ENCODE measurements at places on chromosomes 12 and 14.

DNA sequence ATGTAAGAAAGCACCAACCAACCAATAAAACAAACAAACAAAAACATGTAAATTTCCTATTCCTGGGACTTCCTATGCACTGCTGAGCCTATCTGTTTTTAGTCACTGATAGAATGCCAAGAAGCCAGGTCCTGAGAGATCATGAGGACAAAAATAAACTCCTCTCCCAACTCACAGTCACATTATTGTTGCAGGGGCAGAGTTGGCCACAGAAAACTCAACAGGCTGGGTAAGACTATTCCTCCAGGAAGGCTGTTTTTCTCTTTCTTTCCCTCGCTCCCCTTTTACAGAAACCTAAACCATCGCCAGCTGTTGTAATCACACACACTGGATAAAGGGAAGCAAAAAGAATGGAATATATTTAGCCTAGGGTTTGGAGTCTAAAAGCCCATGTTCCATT lies 55.8 kb upstream of the METAP2 start:
- H3K4me1 ChIP-seq = no peaks in the 10 kb centered on the region
- H3K4me3 ChIP-seq = no peak overlapping the region
- DNase-seq = no peak

DNA sequence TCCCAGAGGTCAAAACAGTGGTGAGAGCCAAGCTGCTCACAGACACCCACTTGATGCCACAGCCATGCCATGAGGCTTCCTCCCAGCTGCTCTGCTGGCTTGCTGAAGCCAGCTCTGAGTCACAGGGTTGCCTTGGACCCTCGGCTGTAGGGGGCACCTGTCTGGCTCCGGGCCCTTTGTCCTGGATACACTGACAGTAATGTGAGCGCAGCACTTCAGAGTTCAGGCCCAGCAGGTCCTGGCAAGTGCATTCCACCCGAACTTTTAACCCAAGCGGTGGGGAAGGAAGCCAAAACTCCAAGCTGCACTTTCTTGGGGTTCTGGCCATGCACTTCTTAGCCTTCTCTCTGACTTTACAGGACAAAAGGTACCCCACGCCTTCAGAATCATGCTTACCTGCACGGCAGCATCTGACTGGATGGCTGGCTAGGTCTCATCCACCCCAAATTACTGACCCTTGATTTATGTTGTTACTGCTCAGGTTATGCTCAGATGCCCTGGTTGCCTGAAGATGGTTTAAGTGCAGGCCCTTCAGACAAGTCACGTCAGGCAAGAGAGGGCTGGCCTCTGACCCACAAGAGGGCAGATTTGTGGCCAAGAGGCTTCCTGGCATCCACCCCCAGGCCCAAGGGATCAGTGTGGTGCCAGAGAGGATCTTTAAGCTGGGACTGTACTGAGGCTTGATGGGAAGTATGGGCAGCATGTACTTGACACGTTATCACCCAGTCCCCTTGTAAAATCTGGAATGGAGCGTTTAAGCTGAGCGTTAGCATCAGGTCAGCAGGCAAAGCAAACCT lies 24.8 kb downstream of the SLC25A29 start:
- H3K36me3 ChIP-seq = peaks cover 5% of the 10 kb centered on the region
- H3K4me3 ChIP-seq = no peak overlapping the region
- H3K27me3 ChIP-seq = no peaks in the 10 kb centered on the region
- no peak for DNase-seq
- peaks cover 23% of the 10 kb centered on the region for H3K4me1 ChIP-seq

DNA sequence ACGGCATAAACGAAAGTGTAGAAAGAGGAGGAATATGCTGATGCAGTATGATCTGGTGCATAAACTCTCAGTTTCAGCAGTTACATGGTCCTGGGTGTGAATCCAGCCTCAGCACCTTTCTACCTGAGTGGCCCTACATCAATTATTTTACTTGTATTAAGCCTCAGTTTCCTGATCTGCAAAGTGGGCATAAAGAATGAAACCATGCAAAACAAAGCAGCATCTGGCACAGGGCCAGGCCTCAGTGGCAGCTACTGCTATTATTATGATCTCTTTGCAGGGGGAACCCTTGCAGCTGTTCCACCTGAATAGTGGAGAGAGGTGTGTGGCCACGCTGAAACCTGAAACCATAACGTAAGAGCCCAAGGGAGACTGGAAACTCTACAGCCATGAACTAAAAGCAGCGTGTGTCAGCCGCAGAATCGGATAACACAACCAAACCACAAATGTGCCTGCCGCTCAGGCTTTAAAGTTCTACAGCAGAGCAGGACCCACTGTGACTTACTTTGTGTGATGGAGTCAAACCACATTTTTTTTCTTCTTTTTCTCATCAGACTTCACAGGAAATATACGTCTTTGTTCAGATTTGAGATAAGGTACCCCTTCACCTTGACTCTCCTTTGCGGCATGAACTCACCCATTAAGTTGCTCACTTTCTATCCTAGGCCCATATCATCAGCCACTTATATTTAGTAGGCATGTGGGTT lies 29.2 kb upstream of the FOS start:
- H3K36me3 ChIP-seq = no peaks in the 10 kb centered on the region
- peak overlapping the region; percentile 47 for H3K4me3 ChIP-seq

DNA sequence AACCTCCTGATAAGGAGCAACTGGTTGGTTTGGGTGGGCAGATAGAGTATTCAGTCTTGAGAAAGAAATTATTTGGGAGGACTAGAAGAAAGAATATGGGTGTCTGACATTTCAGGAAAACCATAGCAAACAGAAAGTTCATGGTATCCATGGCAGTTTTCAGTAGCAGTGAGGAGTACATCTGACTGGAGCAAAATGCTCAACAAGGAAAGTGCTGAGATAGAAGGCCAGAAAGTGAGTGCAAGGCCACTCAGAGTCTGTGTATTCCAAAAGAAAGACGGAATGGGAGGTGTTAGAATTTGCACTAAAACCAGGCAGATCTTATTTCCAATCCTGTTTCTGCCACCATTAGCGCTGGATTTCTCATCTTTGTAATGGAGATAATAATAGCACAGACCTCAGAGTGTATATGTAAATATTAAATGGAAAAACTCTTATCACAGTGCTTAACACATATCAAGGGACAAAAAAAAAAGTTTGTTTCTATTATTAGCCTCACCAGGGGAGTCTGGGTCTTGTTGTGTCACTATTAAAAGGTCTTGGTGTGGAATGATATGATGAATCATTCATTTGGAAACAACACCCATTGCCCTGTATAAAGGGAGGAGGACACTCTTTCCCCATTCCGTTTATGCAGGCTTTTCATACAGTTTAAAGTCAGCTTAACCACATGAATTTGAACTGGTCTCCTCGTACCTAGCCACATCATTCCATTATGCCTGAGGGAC lies 349.8 kb downstream of the IPO8 start:
- H3K27ac ChIP-seq = no peak overlapping the region
- H3K36me3 ChIP-seq = no peaks in the 10 kb centered on the region
- H3K4me1 ChIP-seq = no peaks in the 10 kb centered on the region

GRCh38 chr14:100129161-100129589 lies 30.3 kb downstream of the DEGS2 start:
- no peaks in the 10 kb centered on the region for H3K27me3 ChIP-seq
- no peak for DNase-seq
- H3K36me3 ChIP-seq = peaks cover 21% of the 10 kb centered on the region
- H3K27ac ChIP-seq = peak overlapping the region; percentile 29
- no peak overlapping the region for H3K4me3 ChIP-seq
- H3K4me1 ChIP-seq = no peaks in the 10 kb centered on the region

DNA sequence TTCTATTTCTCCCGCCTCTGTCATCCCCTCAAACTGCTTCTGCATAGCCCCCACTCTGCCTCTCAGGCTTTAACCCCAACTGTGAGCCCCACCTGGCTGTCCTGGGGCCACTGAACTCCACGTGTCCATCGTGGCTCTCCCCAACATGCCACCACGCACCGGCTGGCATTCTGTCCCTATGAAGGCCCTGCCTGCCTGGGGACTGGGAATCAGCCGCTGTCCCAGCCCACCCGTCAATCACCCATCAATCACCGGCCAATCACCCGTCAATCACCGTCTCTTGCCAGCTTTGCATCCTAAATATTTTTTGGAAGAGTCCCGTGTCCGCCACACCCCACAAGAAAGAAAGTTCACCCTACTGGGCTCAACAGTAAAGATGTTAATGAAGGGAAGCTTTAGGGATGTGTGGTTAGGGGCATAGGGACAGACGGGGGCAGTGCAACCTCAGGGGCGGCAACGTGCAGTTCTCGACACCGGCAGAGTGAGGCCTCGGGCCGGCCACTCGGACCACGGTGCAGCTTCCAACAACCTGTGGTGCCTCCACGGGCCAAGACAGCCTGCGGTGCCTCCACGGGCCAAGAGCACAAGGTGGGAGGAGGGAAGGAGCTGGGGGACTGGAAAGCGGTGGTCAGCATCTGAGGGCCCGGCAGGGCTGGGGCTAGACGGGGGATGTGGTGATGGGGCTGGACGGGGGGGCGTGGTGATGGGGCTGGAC lies 85.6 kb downstream of the GALNT9 start:
- no peaks in the 10 kb centered on the region for H3K4me1 ChIP-seq
- no peak overlapping the region for H3K4me3 ChIP-seq
- no peaks in the 10 kb centered on the region for H3K36me3 ChIP-seq

DNA sequence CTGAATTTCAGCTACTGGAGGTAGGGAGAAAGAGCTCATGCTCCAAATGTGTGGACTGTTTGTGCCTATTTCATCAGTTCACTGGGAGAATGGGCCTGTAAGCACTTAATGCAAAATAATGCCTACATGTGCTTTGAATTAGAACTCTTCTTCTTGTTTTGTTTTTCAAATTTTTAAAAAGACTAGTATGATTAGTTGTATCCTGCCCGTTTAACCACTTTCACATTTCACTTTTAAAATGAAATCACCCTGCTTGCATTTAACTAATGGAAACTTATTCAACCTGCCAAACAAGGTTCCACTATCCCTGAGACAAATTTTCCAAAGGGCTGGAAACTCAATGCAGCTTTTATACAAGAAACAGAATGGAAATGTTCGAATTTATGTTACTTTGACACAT lies 79.7 kb downstream of the SAMD4A start:
- peak overlapping the region; percentile 18 for H3K4me3 ChIP-seq
- H3K36me3 ChIP-seq = peaks cover 2% of the 10 kb centered on the region
- peak overlapping the region; percentile 82 for H3K27ac ChIP-seq
- no peak for DNase-seq
- peaks cover 25% of the 10 kb centered on the region for H3K4me1 ChIP-seq

DNA sequence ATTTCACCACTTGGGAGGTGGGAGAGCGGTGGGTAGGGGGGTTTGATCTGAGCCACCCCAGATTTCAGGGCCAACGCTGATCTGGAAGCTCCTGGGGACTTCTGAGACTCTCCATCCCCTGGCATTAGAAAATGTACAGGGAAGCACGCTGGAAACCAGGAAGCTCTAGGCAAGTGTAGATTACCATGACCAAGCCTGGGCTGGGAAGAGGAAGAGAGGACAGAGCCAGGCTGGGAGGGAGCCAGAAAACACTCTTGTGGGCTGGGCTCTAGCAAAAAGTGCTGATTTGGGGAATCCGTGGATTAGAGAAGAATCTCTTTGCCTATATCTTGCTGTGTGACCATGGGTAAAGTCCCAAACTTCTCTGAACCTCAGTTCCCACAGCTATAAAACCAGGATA lies 236.7 kb downstream of the BCL11B start:
- no peaks in the 10 kb centered on the region for H3K36me3 ChIP-seq
- no peaks in the 10 kb centered on the region for H3K27me3 ChIP-seq
- no peak overlapping the region for H3K4me3 ChIP-seq
- no peaks in the 10 kb centered on the region for H3K4me1 ChIP-seq
- H3K27ac ChIP-seq = no peak overlapping the region
- DNase-seq = no peak

- H3K27ac ChIP-seq = no peak overlapping the region
- H3K36me3 ChIP-seq = peaks cover 3% of the 10 kb centered on the region
- DNase-seq = no peak
Measured at GRCh38 chr12:104608998-104609397, 152.2 kb downstream of the CHST11 start.

DNA sequence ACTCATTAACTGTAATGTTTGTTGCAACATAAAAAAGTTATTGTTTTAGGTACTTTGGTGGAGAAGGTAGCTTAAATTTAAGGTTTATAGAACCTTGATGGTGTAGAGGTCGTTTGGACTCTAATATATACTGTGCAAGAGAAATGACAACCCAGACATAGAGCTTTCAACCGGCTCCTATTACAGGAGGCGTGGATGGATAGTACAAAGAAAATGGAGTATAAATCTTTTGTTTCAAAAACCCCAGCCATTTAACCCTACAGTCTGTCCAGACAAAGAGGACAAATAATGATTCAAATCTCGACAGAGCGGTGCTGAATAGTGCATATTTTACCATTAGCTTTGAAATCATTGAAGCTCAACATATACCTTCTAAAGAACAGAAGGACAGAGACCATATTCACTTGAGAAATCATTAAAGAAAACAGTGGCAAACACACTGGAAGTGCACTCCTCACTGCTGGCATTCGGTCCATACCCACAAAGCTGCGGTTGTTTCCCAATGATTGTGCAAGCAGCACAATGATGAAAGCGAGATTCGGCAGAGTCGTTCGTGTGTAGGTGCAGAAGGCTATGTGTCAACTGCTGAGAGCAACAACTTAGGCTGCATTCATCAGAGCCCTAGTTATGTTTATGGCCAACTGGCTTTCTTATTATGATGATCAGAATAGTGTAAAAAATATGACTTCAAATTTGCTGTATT lies 688.6 kb downstream of the NOVA1 start:
- DNase-seq = no peak
- no peaks in the 10 kb centered on the region for H3K27me3 ChIP-seq
- H3K36me3 ChIP-seq = no peaks in the 10 kb centered on the region
- no peak overlapping the region for H3K4me3 ChIP-seq

DNA sequence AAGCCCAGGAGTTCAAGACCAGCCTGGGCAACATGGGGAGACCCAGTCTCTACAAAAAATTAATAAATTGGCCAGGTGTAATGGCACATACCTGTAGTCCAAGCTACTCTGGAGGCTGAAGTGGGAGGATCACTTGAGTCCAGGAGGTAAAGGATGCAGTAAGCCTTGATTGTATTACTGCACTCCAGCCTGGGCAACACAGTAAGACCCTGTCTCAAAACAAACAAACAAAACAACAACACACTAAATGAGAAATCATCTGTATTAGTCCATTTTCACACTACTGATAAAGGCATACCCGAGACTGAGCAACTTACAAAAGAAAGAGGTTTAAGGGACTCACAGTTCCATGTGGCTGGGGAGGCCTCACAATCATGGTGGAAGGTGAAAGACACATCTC lies 4.7 kb upstream of the MLXIP start:
- no peaks in the 10 kb centered on the region for H3K27me3 ChIP-seq
- H3K27ac ChIP-seq = no peak overlapping the region
- no peak overlapping the region for H3K4me3 ChIP-seq

- no peaks in the 10 kb centered on the region for H3K27me3 ChIP-seq
- no peak overlapping the region for H3K27ac ChIP-seq
- H3K4me1 ChIP-seq = peaks cover 25% of the 10 kb centered on the region
- H3K36me3 ChIP-seq = peaks cover 8% of the 10 kb centered on the region
- DNase-seq = no peak
Measured at GRCh38 chr14:22599349-22599748, 1.2 kb downstream of the ABHD4 start.

GRCh38 chr12:109966546-109966945 lies 29.6 kb downstream of the GIT2 start:
- peaks cover 11% of the 10 kb centered on the region for H3K4me1 ChIP-seq
- H3K27ac ChIP-seq = no peak overlapping the region
- H3K4me3 ChIP-seq = no peak overlapping the region
- H3K27me3 ChIP-seq = no peaks in the 10 kb centered on the region
- H3K36me3 ChIP-seq = peaks cover 8% of the 10 kb centered on the region

All from activated naive CD8-positive, alpha-beta T cell treated with anti-CD3 and anti-CD28 coated beads for 36 hours (primary cell).